NB4 (cell line): ENCODE measurements at places on chromosomes 7 and 10.

DNA sequence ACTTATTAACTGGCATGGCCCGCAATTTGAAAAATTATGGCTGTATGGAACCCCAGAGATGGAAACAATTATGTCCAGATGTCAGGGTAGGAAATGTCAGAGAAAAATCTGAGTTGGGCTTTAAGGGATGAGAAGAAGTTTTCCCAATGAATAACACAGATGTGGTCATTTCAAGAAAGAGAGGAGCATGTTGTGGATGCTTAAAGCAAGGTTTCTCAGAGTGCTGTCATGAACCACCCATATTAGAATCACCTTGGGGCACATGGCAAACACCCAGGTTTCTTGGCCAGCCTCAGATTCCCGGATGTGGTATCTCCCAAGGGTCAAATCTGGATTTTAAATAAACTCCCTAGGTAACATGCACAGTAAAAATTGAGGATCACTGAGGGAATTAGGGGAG is 43.6 kb downstream of the LAMB4 start:
- DNase-seq = no peak

DNA sequence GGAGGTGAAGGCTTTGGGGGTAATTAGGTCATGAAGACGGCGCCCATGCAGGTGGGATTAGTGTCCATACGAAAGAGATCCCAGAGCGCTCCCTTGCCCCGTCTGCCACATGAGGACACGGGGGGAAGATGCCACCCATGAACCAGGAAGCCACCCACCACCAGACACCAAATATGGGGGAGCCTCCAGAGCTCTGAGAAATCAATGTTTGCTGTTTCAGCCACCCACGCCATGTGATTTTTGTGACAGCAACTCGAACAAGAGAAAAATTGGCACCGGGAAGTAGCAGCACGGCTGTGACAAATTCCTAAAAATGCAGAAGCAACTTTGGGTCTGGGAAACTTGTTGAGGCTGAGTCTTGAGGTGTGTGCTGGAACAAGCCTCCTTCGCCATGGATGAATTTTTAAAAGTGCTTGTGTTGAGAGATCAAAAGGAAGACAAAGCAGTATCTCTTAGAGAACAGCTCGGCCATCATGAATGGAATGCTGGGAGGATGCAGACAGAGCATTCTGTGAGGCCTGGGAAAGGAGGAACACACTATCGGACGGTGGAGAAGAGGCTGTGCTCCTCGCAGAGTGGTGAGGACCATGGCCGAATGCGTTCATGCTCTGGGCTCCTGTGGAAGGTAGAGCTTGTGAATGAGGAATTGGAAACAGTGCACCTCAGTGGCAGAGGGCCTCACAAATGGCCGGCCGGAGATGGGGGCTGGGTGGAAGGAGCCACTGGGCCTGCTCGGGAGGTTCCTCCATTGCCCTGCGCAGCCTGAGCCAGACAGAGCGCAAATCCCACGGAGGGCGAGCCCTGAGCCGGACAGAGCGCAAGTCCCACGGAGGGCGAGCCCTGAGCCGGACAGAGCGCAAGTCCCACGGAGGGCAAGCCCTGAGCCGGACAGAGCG is 277.5 kb downstream of the PTPRN2 start:
- DNase-seq = no peak

DNA sequence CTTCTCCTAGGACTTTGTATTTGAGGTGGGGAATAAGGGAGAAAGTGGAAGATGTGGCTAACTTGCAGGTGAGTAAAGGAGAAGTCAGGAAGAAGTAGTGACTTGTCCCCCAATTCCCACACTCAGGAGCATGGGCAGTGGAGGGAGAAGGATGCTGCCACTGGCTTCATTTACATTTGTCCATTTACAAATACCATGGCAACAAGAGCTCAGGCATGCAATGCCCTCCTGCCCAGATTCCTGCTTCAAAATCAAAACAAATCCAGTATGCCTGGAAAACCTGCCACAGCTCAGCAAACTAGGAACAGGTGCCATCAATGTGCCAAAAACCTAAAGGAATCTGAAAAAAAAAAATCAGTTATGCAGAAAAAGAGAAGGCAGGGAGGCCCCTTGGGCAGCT is 139.9 kb downstream of the KCNMA1 start:
- no peak for DNase-seq

DNA sequence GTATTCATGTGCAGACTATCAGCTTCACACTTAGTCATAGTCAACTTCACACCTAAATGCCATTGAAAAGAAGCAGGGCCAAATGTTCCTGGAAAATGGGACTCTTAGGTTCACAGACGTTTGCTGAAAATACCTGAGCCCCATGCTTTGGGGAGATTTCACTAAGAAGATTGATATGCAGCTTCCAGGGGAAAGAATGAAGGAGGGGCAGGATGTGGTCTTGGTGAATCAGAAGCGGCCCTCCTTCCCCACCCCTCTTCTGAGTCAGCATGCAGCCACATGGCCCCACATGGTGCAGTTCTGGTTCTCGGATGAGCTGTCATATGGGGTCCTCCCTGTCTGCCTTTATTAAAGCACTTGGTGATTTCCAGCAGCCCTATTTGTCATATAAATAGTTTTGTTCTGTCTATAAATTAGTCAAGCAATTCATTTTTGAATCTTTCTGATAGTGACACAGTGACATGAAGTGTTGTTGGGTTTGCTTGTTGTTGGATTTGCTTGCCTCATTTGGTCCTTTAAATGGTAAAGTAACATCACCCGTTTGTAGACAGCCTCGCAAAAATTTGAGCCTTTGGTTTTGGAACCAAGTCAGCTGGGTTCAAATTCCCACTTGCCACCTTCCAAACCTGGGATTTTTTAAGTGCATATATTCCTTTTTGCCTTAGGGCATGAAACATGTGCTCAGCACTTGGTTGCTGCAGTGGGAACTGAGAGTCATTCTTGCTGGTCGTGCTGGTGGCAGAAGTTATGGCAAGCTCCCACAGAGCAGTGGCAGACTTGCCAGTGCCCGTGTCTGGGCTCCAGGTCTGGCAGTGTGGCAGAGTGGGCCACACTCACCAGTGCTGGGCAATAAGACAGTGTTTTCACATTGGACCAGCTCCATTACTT is 68.1 kb upstream of the CDK6 start:
- DNase-seq = peak; percentile 92

DNA sequence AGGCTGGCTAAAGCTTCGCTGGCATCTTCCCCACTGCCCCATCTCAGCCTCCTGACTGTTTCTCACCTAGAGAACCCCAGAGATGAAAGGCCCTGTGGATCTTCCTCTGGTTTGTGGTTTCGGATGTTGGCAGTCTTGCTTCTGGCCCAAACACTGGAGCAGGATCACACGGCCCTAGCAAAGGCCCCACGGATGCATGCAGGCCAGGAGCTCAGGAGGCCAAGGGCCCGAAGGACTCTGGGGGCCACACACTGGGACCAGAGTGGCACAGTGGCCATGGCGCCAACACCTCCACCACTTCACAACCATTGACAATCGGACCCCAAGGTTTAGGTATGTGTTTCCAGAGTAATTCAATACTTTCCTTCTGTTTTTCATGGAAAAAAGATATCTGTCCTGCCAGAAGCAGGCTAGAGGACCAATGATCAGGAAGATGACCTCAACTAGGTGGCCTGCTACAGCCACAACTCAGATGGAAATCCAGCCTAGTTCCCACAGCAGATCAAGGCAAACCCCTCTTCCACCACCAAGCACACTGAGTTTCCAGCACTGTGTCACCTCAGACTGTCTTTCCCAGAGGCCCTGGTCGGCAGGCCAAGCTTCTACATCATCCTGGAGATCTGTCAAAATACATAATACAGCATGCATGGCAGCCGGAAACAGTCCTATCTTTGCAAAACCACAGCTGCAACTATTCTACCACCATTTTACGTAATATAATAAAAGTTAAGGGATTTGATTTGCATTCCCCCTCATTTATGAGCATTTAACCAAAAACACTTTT is 53.0 kb downstream of the CTBP2 start:
- DNase-seq = no peak

- DNase-seq = no peak
These were observed 57.2 kb downstream of the MRC1 start for GRCh38 chr10:17866346-17866745.

GRCh38 chr10:75399461-75400162 is 2.0 kb downstream of the ZNF503 start:
- DNase-seq = peak; percentile 87

DNA sequence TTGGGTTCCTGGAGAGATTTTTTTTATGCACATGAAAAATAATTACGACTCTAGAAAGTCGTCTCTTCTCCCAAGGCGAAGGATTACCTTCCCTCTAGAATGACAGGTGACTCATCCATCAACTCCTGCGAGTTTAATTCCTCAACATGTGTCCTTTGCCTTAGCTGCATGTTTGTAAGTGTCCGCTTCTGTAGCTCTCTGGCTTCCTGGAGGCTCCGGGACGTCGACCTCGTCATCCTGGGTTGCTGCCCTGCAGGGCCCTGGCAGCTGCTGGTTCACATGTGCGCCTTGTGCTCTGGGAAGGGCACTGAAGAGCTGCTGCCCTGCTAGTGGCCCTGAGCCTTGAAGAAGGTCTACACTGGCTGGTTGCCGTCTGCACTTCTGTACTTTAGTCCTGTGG is 210.2 kb downstream of the MLLT10 start:
- DNase-seq = no peak

DNA sequence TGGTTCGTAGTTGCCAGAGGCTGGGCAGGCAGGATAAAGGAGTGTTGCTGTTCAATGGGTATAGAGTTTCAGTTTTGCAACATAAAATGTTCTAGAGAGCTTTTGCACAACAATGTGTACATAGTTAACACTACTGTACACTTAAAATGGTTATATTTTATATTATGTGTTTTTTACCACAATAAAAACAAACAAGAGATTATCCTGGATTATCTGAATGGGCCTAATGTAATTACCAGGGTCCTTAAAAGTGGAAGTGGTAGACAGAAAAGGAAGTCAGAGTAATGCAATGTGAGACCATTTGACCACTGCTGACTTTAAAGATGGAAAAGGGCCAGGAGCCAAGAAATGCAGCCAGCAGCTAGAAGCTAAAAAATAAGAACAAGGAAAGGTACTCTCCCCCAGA is 159.7 kb downstream of the SGMS1 start:
- peak; percentile 68 for DNase-seq

DNA sequence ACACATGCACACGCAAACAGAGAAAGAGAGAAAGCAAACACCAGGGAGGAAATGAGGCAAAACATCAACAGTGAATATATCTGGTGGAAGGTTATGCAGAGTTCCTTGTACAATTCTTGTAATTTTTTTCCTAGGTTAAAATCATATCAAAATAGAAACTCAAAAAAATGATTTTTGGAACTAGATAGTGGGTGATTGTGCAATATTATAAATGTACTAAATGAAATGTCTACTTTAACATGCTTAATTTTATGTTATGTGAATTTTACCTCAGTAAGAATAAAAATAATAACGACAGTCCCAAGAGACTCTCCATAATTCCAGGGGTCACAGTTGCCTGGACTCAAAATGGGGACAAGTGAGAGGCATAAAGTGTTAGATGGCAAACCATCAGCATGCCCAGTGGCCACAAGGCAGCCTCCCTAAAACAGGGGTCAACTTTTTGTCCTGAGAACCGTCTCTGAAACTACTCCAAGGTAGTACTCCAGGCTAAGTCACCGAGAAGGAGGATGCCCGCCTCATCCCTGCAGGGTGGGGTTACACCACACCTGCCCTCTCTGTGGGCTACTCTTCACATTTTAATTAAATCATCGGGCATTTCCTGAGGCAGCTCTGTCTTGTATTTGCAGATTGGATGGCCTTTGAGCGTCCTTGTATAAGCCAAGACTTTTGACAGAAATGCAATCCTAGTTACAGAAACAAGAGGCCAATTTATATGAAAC is 267.7 kb downstream of the ELMO1 start:
- no peak for DNase-seq

DNA sequence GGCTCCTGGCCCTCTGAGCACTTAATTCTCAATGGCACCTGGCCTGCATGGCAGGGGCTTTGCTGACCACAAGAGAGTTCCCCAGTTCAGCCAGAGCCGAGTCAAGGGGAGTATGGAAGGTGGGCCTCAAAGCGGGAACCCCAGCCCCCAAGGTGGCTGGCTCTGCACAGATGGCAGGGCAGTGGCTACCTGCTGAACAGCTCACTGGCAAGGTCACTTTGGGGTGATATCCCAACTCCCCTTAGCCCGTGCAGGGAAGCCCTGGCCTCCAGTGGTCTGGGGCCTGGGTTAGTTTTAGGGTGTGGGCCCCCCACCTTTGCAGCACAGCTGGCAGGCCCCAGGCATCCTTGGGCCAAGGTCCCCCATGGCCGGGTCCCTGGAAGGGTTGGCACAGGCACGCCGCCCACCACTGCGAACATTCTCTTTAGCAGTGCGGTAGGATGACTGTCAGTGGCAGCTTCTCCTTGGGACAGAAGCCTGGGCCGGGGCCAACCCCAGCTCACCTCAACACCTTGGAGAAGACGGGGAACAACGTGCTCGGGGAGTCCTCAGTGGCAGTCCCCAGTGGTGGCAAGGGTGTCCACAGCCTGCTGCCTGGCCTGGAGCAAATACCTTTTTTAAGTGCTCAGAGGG is 36.8 kb downstream of the PPIF start:
- no peak for DNase-seq

- no peak for DNase-seq
These were observed 370.1 kb downstream of the RPS24 start for GRCh38 chr10:78403781-78404180.

GRCh38 chr10:70996549-70996948 is 108.2 kb upstream of the PCBD1 start:
- DNase-seq = peak; percentile 10

DNA sequence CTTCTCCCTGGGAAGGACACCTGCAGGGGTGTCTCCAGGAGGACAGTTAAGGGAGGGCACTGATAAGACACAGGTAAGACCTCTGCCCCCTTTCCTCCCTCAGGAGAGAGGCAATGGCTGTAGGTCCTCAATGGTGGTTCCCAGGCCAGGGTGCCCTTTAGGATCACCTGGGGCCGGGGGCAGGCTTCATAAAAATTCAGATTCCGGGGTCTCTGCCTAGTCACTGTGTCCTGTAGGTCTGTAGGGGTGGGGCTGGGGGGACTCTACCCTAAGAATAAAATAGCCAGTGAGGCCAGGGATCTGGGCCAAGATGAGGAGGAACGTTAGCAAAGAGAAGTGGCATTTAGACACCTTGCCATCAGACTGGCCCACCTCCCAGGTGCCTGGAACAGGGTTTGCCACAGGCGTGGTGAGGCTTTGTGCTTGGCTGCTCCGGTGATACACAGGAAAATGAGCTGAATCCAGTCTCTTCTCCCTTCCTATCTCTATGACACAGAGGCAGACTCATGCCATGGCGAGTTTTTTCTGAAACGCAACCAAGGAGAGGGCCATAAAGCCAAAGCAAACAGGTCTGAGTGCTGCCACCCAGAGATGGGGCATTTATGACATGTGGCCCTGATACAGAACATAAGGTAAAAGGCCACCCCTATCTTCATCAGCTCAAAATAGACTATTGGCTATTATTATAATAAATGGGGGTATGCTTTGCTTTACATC is 52.6 kb downstream of the SH3PXD2A start:
- no peak for DNase-seq

DNA sequence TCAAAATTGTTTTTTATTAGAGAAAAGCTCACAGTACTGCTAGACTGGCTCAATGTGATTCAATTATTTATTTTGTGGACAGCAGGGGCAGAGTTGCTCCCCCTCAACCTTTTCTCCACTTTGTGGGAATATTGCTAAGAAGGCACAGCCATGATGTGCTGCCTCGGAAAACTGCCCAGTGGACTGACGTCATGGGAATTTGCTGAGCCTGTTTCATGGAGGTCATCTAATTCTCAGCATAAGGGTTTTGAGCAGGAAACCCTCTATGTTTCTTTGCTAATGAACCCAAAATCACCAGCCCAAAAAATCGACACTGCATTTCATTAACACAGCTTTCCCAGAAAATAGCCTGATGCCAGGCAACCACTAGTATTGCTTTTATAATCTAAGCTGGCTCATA is 228.8 kb upstream of the FAM3C start:
- DNase-seq = no peak
